Amniotic stem cell (primary cell): ENCODE measurements at places on chromosomes 5 and 9.

DNA sequence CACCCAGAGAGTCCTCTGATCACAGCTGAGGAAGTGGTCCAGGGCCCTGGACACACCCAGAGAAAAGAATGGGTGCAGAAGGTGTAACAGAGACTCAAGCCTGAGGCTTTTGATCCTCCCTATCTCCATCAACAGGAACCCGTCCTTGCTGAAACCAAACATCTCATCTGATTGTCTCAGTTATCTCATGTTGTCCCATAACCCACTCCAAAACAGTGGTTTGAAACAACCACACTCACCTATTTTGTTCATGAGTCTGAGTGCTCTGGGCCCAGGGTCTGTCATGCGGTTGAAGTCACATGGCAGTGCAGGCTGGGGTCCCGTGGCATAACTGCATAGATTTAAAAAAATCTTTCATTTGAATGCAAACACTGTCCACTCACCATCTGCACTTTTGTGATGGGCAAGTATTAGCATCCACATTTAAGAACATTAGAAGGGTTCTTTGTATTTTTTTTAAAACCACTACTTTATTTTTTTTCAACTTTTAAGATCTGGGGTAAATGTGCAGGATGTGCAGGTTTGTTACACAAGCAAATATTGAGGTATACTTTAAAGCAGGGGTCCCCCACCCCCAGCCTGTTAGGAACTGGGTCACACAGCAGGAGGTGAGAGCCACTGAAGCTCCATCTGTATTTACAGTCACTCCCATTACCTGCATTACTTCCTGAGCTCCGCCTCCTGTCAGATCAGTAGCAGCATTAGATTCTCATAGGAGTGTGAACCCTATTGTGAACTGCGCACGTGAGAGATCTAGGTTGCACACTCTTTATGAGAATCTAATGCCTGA, 255.8 kb downstream of the ROR2 start:
- no peak for DNase-seq

DNA sequence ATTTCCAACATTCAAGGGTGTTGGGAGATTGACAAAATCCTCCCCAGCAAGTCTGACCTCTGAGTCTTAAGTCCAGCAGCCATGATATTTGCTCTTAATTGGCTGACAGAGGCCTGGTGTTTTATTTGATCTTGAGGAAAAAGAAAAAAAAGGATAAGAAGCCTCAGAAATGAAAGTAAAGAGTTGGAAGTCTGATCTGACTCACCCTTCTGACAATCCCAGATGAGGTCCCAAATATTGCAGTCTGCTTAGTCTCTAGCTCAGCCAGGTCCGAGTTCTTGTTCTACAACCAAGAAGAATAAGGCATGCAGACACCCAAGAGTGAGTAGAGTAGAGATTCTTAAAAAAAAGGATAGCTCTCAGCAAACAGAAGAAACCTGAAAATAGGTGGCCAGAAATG, 632.5 kb upstream of the ST8SIA4 start:
- no peak for DNase-seq

DNA sequence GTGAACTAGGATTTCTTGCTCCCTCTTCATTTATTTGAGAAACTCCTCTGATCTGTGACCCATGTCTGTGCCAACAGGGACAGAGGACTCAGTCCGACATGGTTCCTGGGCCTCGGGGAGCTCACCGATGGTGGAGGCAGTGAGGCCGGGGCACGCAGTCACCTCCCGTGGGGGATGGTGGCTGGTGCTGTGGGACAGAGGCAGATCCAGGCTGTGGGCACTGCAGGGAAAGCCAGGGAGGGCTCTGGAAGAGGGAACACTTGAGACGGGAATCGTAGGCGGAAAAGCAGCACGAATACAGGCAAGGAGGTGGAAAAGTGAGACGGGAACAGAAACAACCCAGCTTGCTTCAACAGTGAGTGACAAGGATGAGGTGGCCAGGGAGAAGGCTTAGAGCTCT, 127.8 kb downstream of the GABBR2 start:
- DNase-seq, result no peak

DNA sequence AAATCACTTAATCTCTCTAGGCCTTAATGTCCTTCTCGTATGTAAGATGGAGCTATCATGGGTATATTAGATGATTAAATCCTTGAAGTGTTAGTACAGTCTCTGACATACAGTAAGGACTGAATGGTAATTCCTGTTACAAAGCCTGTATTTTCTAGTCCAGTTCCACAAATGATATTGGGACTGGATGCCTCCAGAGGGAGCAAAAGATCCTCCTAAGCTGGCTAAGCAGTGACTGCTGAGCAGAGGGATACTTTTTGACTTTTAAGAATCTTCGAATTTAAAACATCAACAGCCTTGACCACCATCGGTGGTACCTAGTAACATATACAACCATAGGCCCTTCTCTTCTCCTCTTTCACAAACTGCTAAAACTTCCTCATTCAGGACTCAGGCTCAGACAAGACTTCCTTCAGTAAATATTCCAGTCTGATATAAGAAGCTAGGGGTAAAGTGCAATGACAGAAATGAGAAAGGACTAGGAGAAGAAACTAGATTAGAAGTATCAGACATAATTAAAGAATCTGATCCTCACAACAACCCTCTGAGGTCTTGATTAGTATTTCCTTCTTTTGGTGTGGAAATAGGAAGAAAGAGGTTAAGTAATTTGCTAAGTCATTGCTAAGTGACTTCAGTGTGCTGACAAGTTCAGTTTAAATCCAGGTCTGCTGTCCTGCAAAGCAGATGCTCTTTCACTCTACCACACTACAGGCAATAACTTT, 13.9 kb downstream of the PTAR1 start:
- no peak for DNase-seq

DNA sequence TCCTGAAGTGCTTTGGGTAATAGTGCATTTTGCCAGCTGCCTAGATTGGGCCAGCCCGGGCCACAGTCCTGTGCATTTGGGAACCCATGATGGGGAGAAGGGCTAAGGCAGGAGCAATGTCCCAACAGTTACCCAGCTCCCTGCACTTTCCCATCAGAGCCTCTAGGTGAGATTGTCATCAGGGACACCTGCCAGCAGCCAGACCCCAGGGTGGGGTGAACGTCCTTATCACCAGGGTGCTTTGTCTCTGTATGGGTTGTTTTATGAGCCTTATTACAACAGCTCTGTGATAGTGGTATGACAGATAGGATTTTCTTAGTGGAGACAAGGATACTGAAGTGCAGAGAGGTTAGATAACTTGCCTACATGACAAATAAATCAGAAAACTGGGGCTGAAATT, 365.7 kb downstream of the OSTF1 start:
- no peak for DNase-seq

DNA sequence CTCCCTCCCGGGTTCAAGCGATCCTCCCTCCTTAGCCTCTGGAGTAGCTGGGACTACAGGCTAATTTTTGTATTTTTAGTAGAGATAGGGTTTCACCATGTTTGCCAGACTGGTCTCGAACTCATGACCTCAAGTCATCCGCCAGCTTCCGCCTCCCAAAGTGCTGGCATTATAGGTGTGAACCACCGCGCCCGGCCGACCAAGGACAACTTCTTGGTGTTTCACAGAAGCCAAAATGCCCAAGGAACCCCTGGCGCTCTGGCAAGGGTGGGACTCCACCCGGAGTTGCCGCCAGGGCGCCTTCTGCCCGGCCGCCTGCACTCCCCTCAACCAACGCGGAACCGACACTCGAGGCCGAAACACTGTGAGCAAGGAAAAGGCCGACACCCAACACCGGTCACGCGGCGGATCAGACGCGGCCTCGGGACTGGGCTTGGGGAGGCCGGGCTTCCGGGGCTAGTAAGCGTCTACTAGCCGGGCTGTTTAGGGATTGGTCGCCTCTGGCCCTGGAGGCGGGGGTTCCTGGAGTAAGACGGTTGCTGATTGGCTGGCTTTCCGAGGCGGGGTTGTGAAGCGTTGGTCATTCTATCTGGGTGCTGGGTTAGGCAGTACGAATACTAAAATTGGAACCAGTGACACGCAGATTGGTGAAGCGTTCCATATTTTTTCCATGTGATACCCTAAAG, 7.7 kb upstream of the CFAP157 start:
- peak; percentile 42 for DNase-seq

DNA sequence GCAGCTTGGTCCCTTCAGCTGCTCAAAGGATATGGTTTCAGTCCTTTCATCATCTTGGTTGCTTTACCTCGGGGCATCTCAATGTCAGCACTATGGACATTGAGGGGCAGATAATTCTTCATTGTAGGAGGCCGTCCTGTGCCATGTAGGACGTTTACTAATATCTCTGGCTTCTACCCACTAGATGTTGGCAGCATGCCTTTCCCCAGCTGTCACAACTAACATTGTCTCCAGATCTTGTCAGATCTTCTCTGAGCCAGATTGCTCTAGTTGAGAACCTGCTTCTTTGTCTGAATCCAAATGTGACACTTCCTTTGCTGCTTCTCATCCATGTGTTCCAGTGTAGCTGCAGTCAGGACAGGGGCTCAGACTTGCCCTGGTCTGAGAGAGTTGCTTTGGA, 10.3 kb downstream of the PTPA start:
- no peak for DNase-seq

DNA sequence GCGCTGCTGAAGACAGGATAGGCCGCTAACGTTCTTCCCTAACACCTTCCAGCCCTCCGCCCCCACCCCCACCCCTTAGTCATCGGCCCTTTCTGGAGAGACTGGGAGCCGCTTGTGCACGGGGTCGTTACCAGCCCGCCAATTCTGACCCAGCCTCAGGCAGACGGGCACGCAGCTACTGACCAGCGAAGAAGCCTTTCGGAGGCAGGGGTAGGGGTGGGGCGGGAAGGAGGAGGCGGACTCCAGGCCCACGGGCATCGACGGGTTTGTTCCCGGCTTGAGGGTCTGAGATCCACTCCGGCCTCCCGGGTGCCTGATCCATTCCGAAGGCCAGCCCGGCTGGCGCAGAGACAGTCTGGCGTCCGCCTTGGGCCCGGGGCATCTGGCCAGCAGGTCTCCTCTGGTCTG, 729 bp upstream of the HAND1 start:
- no peak for DNase-seq

DNA sequence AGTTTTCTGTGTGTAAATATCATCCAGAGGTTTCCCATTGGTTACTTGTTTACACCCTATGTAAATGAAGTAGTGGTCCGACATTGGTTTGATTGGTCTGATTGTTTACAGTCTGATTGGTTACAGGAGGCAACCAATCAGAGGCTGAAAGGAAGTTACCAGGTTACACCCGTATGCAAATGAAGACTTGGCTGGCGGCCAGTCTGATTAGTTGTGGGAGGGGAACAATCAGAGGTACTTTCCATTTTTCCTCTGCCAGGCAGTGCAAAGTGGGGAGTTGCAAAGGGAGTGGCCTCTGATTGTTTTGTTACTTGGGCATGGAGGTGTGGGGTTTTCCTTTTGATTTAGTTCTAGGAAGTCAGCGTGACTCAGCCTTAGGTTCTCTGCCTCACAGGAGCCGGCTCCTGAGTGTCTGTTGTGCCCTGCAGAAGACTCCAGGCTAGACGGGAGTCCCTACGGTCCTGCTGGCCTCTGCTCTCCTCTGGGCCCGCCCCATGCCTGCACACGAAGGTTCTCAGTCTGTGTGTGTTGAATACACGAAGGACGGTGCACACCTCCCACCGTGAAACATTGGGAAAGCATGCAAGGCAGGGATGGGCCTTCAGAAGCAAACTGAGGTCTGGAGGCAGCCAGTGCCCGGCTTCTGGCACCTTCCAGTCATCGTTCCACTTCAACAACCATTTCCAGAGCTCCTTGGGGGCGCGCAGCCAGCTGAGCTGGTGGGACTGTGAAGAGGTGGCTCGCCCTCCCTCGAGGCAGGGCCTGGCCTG, 42.9 kb downstream of the OLFM1 start:
- DNase-seq, result no peak

DNA sequence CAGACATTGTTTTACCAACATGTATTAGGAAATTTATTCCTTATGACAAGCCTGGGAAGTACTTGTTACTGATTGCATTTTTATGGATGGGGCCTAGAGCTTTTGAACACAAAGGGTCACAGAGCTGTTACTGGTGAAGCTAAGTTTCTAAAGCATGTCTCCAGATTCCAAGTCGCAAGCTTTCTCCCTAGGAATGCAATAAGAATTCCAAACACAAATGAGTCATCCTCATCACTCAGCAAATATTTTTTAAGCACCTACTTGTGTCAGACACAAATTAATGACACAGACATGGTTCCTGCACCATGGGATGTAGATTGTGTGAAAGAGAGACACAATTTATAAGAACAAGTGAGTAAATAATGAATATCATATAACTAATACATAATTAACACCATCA, 11.0 kb upstream of the SH3RF2 start:
- peak; percentile 34 for DNase-seq

- peak; percentile 91 for DNase-seq
Measured at GRCh38 chr5:39424736-39425637, at the start of gene DAB2. DAB2 (minus strand) TSS chr5:39424980; CDS start chr5:39394320, 30,660 bp downstream.

DNA sequence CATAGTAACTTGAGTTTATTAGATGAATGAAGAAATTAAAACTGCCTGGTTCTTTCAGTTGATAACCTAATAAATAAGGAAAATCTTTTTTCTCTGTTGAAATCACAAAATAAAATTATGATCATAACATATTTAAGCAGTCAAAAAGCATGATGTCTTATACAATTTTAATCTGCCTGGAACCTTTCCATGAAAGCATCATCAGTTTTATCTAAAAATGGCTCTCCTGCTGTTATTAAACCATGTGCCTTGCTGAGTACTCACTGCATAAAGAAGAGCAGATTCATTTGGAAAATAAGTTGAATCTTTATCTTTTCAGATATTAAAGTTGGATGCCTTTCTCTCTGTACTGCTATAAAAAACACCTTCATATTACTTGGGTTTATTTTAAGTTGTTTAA, 148.8 kb downstream of the SLC24A2 start:
- DNase-seq, result no peak

- DNase-seq, result no peak
Measured at GRCh38 chr5:96837303-96837702, 29.6 kb upstream of the ERAP1 start.

- DNase-seq, result no peak
Measured at GRCh38 chr9:109085510-109085909, 34.2 kb downstream of the TMEM245 start.

GRCh38 chr9:97484134-97484533, 17.3 kb upstream of the TMOD1 start:
- DNase-seq, result no peak

DNA sequence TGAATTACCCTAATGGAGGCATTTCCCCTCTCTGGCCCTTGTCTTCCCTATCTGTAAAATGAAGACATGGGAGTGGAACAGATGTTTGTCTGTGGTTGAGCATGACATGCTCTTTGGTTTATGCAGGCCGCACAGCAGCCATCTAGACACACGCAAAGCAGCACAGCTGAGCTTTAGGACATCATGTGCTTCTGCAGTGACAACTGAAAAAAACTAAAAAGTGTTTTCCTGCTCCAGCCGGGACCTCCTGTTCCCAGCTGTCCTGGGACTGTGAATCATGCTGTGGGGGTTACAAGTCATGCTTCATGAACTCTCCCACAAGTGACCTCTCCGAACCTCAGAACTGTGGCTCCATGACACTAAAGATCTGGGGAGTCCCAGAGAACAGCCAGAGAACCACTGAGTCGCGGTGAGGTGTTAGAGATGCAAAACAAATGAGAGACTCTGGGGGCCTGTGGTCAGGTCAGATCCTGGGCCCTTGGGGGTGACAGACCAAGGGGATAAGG, 1.7 kb downstream of the SMIM3 start:
- no peak for DNase-seq

- no peak for DNase-seq
Measured at GRCh38 chr5:73867345-73868335, 241.6 kb downstream of the ARHGEF28 start.
